Fibroblast of the conjunctiva (primary cell): ENCODE measurements at places on chromosomes 1 and 21.

DNA sequence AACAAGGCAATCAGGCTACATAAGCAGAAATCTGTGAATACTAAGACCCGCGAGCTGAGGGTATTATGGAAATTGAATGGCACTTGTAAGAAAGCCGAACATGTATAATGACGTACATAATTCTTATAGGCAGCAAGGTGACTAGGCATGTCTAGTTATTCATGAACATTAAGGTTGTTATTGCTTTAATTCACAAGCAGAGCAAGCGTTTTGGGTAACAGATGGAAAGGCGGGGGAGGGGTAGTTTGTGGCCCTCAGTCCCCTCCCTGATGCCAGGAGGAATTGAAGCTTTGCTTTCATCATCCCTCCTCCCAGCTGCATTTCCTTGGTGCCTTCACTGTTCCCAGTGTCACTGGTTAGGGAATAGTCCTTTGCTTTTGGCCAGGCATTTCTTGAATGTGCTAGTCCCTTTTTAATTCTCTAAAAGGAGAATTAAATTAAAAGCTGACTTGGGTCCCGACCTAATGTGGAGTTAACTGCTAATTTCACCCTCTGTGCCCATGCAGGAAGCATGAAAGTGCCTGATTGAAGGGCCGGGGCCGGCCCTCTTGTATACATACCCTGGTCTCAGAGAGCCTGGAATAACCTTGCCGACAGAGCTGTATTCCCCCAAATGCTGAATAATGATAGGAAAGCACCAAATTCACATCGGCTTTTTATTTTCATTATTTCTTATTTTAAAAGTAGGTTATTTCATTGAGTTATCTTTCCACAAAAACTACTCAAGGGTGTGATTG, 42.5 kb downstream of the RYR2 start:
- DNase-seq = no peak

DNA sequence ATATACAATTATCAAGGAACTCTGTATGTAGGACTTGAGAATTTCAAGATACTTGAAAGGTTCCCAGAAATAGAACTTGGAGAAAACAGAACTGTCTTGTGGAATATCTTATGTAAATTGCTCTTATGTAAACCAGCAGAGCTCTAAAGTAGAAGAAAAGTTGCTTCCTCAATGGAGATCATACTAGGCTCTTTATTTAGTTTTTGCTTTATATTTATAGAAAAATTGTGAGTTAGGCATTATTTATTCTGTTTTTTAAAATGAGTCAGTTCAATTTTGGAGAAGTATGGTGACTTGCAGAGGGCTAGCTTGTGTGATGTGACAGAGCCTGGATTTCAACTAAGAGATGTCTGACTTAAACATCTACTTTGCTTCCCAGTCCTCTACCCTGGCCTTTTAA, 40.4 kb downstream of the ATP6V1G3 start:
- DNase-seq = no peak

DNA sequence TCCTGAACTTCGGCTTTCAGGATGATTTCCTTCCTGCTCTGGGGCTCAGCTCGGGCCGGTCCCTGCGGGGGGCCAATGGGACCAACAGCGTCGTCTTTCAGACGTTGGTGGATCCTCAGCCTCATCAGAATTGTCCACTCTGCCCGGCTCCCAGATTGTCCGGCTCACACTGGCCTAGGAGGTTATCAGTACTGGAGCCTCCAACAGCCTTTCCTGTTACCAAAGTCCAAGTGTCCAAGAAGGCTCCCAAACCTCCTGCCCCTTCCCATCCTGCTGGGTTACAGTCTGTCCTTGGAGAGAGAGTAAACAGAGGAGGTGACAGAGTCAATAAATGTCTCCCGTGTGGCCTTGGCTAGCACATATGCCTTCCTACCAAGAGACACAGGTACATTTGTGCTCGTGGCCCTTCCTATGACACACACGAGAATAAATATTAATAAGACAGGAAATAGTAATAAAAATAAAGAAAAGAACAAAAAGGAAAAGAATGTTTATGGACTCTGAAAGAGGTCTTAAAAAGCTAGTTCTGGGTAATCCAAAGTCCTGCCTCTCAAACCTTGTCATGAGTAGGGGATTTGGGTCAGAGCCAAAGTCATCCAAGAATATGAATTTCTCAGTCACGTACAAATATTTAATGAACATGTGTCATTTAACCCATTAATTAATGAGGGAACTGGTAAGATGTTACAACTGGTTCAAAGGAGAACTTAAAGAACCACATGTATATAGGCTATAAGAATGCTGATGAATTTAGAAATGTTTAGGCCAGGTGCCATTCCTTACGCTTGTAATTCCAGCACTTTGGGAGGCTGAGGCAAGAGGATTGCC, 80.8 kb upstream of the SLC2A1 start:
- no peak for DNase-seq

DNA sequence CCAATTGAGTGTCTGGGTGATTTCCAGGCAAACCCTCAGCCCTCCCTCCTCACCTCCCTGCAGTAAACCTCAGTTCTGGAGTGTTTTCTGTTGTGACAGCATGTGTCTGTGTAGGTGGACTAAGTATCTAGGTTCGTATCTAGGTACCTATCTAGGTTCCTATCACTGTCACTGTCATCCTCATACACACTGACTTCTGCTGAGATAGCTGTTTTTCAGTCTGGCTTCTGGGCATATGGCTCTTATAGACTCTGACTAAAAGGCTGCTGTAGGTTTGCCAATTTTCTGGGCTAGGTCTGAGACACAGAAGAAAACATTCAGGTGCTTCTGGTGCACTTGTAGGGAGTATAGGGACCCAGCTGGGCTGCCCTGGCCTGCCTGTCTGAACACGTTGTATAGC, 8.1 kb upstream of the TRIM67 start:
- DNase-seq = no peak

GRCh38 chr1:234942012-234942332, 186.7 kb downstream of the TOMM20 start:
- no peak for DNase-seq

DNA sequence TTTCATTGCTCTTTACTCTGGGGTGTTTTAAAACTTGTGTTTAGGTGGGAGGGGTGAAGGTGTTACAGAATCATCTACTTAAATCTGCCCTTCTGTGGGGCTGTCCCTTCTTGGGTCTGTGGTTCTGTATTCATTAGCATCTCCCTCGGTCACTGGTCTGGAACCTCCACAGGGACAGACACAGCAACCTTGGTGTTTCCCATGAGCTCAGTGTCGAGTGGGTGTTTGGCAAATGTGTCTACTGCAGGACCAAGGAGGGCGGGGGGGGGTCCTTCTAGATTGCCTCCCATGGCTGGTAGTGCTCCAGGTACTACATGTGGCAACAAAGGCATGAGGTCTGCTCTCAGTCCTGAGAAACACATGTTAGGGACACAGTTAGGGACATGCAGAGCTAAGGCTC, 273.4 kb downstream of the PCP4 start:
- DNase-seq = no peak

DNA sequence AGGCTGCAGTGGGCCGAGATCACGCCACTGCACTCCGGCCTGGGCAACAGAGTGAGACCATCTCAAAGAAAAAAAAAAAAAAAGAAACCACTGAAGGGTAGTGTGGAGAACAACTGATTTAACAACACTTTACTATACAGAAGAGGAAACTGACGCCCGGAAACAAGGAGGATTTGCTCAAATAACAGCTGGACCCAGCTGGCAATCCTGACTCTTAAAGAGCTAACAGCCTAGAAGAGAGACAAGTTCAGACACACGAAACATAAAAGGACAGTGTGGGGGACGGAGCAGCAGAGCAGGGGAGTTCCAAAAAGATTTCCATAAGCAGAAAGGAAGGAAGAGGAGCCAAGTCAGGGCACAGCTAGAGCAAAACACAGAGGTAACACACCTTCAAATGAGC, 4.4 kb downstream of the ECHDC2 start:
- no peak for DNase-seq

- no peak for DNase-seq
These were observed 231.3 kb upstream of the VAMP3 start for GRCh38 chr1:7539769-7540175.

GRCh38 chr1:41776891-41777441, 141.8 kb downstream of the HIVEP3 start:
- DNase-seq = no peak

GRCh38 chr1:96979304-96980268, 258.0 kb downstream of the PTBP2 start:
- no peak for DNase-seq

DNA sequence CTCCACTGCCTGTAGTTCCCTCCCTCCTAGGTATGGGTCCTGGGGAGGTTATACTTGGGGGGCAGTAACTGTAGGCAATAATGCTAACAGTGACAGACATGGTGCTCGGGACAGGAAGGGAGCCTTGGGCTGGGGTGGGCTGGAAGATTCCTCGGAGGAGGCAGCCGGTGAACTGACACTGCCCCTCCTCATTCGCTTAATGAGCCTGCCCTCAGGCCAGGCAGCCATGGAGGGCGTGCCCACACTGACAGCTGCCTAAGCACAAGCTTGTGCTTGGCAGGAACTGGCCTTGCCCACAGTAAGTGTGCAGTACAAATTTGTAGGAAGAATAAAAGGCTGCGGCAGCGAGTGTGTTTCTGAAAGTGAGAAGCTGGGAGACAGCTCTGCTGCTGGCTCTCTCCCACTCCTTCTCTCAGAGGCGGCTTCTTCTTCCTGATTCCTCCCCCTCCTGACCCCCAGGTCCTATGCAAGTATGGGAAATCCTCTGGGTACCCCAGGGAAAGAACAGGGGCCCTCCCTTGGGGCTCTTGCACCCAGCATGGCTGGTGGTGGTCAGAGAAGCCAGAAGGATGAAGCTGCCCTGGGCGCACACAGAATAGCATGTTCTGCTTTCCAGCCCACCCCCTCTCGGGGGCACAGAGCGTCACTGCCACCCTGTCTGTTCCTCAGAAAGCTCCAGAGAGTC, 23.6 kb downstream of the OPTC start:
- DNase-seq = no peak

DNA sequence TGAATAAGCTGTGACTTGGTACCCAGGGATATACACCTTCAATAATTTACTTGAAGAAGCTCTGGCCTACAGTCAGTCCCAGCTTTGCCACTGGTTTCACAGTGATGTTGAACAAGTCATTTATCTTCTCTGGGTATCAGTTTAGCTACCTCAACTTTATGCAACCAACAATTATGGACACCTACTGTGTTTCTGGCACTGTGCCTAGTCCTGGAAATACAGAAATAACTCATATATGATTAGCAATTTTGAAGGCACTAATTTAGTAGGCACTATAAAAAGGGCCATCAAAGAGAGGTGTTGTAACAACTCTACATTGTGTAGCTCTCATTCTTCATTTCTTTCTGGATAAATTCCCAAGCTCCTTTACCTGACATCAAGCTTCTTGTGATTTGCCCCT, 88.6 kb upstream of the SPATA6 start:
- DNase-seq = no peak

- DNase-seq = no peak
These were observed 306.3 kb upstream of the ESRRG start for GRCh38 chr1:217029281-217030157.

GRCh38 chr1:243942196-243943150, 92.4 kb upstream of the AKT3 start:
- DNase-seq = no peak

DNA sequence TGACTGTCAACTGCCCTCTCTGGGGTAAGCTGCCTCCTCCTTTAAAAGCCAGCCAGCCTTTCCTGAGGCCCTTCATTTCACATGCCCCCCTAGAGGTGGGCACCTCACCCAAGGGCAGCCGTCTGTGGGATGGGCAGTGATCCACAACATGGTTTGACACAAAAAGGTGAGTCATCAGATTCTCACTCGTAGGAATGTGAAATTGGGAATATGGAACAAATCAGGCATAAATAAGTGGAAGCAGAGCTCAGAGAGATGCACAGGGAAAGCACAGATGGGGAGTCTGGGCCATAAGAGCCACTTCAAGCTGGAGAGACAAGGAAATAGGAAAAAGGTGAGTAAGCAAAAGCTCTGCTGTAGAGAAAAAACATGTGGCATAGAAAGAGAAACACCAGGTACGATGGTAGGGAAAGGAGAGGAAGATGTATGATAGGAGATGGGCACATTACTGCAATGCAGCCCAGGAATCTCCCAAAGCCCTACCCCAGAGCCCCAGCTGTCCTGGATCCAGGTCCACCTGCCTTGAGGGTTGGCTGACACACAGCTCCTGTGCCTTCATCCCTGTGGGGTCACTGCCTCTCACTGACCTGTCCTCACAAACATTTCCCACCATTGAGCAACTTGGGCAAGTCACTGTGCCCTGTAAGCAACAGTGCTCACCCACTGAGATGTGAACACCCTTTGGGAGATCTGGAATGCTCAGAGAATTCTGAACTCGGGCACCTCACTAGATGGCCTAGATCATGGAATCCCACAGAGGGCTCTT, 86.6 kb downstream of the ASTN1 start:
- DNase-seq = no peak

GRCh38 chr1:88503646-88504045, 180.4 kb upstream of the PKN2 start:
- no peak for DNase-seq

DNA sequence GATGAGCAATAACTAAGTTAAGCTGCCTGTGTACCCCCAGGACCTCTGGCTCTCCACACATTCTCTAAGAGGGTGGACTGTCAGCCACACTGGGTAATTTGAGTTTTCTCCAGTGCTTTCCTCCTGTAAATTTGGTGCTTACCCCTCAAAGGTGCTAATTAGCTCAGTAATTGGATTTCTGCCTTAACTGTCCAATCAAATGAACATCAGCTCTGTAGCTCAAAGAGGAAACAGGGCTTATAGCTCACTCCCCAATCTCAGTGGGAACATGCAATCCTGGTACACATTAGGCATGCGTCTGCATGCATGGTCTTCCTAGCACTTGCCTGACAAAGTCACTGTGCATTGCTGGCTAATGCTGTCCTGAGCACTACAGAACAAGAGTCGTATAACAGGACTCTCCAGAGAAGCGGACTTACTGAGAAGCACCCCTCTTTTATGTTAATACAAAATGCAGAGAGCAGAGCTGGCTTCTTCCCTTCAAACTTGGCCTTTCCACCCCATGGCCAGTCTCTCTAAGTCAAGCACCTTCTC, 110.1 kb downstream of the NTPCR start:
- DNase-seq = no peak

DNA sequence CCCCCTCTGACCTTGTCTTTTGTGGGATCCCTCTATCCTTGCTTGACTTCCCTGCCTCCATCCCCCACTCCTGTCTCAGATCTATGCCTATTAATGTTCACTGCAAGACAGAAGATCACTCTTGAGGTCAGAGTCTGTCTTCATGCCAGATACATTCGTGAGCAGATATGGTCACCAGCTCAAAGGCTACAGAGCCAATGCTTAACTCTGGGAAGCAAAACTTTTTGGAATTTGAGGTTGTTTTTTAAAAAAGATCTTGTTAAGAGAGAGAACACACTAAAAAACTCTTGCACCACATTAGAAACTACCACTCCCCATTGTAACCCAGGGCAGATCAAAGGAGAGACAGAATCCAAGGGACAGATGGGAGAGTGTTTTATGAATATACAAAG, 17.1 kb upstream of the A3GALT2 start:
- no peak for DNase-seq

DNA sequence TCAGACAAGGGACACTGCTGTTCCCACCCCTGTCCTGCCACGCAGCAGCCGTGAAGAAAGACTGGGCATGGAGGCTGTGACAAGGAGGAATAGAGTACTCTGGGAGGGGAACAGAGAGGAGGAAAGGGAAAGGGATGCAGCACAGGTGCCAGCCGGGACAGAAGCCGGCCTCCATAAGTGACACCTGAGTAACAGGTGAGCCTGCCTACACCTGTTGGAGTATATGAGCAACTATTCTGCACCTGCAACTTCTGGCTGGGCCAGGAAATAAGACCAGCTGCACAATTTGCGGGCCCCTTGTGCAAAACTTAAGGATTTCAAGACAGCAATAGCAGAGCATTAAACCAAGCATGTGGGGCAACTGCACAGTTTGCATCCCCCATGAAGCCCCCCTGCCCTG, 72.5 kb upstream of the GOLT1A start:
- no peak for DNase-seq

- DNase-seq = no peak
These were observed 3.4 kb upstream of the CADM3 start for GRCh38 chr1:159168043-159168442.
